Uterus (tissue), 4 donors: ENCODE measurements at places on chromosomes 11 and 22. TPM values are rescaled to one million over a fixed set of nuclear protein-coding genes. Genes with fewer than 3 reads are reported as not detected.

TEAD1 gene
- total RNA-seq: 41.8 TPM

BTBD18 gene
- not detected for total RNA-seq

SCARF2 gene
- total RNA-seq: 31.3 TPM

ZNF280A gene
- not detected for total RNA-seq

NFRKB gene
- 59.6 TPM for total RNA-seq

OR56A4 gene
- total RNA-seq: not detected

MISFA gene
- 5.6 TPM for total RNA-seq

MTA2 gene
- 52.1 TPM for total RNA-seq

UPK3A gene
- not detected for total RNA-seq

PYGM gene
- total RNA-seq: 2.9 TPM

CD44 gene
- total RNA-seq: 636 TPM

- no peaks in the 10 kb centered on the region for H3K36me3 ChIP-seq
- H3K4me3 ChIP-seq: no peak overlapping the region
- H3K27ac ChIP-seq: no peak overlapping the region
- DNase-seq: no peak
Observed at GRCh38 chr11:130882138-130882551, 34.1 kb downstream of the SNX19 start.

DNA sequence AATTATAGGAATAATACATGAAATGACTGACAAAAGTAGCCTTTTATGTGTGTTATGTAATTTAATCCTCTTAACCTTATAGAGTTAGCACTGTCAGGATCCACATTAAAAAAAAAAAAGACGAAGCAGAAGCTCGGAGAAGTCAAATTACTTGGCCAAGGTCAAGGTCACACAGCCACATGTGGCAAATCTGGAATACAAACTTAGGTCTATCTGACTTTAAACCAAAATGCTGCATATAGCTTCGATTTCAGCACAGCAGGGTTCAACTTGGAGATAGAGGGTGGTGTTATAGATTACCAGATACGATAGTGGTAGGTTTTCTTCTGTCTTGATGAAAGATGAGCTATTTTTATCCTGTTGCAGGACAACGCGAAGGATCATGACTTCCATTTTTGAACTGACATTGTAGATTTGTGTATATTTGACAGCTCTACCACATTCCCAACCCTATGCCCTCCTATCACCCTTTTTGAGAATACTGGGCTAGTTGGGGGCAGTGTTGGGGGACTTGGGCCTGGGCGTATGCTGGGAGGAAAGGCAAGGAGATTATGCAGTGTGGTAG, 11.6 kb upstream of the EHF start:
- no peaks in the 10 kb centered on the region for H3K36me3 ChIP-seq
- no peaks in the 10 kb centered on the region for H3K27me3 ChIP-seq
- no peak for DNase-seq
- H3K27ac ChIP-seq: no peak overlapping the region
- H3K4me1 ChIP-seq: no peaks in the 10 kb centered on the region

GRCh38 chr11:80144897-80145594, 704.2 kb upstream of the TENM4 start:
- no peak overlapping the region for H3K27ac ChIP-seq
- no peak overlapping the region for H3K4me3 ChIP-seq
- no peaks in the 10 kb centered on the region for H3K27me3 ChIP-seq
- no peaks in the 10 kb centered on the region for H3K4me1 ChIP-seq
- H3K36me3 ChIP-seq: no peaks in the 10 kb centered on the region

DNA sequence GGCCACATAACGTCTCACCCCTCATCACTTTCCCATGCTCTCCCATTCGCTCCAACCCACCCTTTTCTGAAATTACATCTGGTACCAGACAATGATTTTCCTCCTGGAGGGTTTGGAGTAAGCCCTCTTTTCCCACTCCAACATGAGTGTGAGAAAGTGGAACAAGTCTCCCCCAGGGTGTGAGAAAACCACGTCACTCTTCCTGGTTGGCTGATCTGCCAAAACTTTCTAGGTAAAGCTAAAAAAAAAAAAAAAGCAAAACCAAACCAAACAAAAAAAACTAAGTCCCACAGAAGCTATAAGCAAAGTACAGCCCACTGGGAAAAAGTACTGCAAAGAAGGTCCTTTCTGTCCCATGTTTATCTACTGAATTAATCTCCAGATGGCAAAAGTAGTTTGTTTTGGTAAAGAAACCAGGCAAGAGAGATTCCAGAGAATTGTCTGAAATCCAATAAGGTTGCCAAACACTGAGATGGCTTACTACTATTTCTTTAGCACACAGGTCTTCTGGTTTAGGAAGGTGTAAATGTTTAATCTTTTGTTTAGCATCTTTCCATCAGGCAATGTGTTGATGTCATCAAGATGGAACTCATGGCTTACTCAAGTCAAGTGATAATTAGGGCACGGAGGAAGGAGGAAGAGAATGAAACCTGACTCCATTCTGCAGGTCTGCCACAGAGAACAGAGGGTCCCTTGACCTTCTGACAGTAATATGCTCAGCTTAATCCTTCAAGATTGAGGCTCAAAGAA, 395.6 kb downstream of the LARGE1 start:
- H3K4me3 ChIP-seq: no peak overlapping the region
- H3K4me1 ChIP-seq: no peaks in the 10 kb centered on the region
- no peak for DNase-seq
- H3K27me3 ChIP-seq: no peaks in the 10 kb centered on the region
- H3K27ac ChIP-seq: no peak overlapping the region

GRCh38 chr11:64620381-64620971, 29.5 kb downstream of the SLC22A12 start:
- no peaks in the 10 kb centered on the region for H3K36me3 ChIP-seq
- no peaks in the 10 kb centered on the region for H3K27me3 ChIP-seq
- H3K4me1 ChIP-seq: no peaks in the 10 kb centered on the region
- DNase-seq: peak; percentile 62
- peak overlapping the region; percentile 92 for H3K27ac ChIP-seq
- no peak overlapping the region for H3K4me3 ChIP-seq

- no peak for DNase-seq
- H3K27ac ChIP-seq: no peak overlapping the region
- H3K27me3 ChIP-seq: no peaks in the 10 kb centered on the region
- no peaks in the 10 kb centered on the region for H3K4me1 ChIP-seq
- H3K36me3 ChIP-seq: no peaks in the 10 kb centered on the region
Observed at GRCh38 chr11:100851147-100851546, 164.1 kb downstream of the ARHGAP42 start.

- no peak for DNase-seq
- H3K27me3 ChIP-seq: no peaks in the 10 kb centered on the region
- H3K4me3 ChIP-seq: no peak overlapping the region
- H3K36me3 ChIP-seq: no peaks in the 10 kb centered on the region
- H3K27ac ChIP-seq: no peak overlapping the region
Observed at GRCh38 chr11:102438311-102439062, 14.1 kb downstream of the TMEM123 start.

- no peak overlapping the region for H3K4me3 ChIP-seq
- H3K36me3 ChIP-seq: no peaks in the 10 kb centered on the region
- H3K27me3 ChIP-seq: no peaks in the 10 kb centered on the region
- H3K27ac ChIP-seq: no peak overlapping the region
Observed at GRCh38 chr11:17238377-17238776, 30.6 kb upstream of the PIK3C2A start.

DNA sequence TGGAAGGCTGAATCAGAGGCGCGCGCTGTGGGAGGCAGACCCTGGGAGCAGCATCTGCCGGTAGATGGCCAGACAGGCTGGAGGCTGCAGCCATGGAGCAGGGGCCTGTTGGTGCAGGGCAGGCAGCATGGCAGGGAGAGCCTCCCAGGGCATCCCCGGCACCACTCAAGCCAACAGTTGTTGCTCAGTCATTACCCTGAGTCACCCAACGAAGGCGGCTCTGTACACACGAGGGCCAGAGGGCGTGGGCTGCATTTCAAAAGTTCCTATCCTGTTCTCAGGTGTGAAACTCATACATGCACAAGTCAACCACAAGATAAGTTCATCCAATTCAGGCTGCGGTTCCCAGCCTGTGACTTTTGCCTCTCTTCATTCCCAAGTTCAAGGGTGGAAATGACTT, 2.6 kb downstream of the ANO1 start:
- H3K4me3 ChIP-seq: no peak overlapping the region
- no peak for DNase-seq
- H3K36me3 ChIP-seq: no peaks in the 10 kb centered on the region
- H3K4me1 ChIP-seq: no peaks in the 10 kb centered on the region

GRCh38 chr22:50186761-50187523, 1.2 kb downstream of the TRABD start:
- H3K4me1 ChIP-seq: no peaks in the 10 kb centered on the region
- peak overlapping the region; percentile 54 for H3K4me3 ChIP-seq
- H3K27me3 ChIP-seq: no peaks in the 10 kb centered on the region
- no peaks in the 10 kb centered on the region for H3K36me3 ChIP-seq

DNA sequence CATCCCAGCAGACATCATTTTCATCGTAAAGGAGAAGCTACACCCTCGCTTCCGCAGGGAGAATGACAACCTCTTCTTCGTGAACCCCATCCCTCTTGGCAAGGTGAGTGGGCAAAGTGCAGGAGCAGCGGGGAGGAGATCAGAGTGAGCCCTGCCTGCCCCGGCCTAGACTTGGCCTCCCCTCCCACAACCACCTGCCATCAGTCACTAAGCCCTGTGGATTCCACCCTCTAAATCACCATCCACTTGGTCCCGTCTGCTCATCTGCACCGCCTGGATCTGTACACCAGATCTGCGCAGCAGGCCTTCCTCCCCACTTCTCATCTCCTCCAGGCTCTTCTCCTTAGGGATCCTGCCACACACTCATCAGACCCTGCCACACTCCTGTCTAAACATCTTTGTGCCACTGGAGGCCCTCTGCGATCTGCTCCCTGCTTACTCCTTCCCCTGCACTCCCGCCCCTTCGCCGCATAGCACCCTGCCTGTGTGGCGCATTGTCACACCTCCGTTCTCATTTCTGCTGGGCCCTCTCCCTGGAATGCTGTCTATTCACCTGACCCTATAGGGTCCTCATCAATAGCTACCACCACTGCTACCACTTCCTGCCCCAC, 14.2 kb downstream of the UCP2 start:
- peaks cover 4% of the 10 kb centered on the region for H3K4me1 ChIP-seq
- no peaks in the 10 kb centered on the region for H3K27me3 ChIP-seq
- no peaks in the 10 kb centered on the region for H3K36me3 ChIP-seq
- H3K27ac ChIP-seq: no peak overlapping the region

- H3K4me1 ChIP-seq: no peaks in the 10 kb centered on the region
- no peaks in the 10 kb centered on the region for H3K36me3 ChIP-seq
- H3K27me3 ChIP-seq: no peaks in the 10 kb centered on the region
- no peak for DNase-seq
Observed at GRCh38 chr11:44713022-44713421, 13.7 kb upstream of the TSPAN18 start.

DNA sequence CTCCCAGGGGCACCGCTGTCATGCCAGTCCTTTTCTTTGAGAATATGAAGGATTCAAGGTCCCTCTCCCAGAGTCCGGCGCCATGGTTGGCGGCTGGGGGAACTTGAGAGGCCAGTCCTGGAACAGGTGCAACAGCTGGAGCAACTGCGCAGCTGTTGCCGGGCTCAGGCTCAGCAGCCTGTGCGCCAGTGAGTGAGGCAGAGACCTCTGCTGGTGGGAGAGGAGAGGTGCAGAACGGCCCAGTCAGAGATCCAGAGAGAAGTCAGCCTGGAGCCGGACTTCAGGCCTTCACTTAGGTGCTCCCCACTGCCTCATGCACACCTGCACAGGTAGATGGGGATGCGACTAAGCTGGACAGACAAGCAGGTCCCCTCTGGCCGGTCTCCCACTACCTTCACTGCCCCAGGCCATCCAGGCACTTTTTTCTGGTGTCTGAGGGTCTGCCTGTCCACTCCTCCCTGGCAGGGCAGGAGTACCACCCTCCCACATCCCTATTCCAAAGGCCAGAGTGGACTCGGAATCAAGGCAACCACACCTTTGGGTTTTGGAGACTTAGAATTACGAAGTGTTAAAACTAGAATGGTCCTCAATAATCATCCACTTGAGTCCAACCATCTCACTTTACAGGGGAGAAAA, 4.6 kb downstream of the CHRDL2 start:
- H3K36me3 ChIP-seq: no peaks in the 10 kb centered on the region
- DNase-seq: peak; percentile 82
- no peaks in the 10 kb centered on the region for H3K27me3 ChIP-seq
- no peaks in the 10 kb centered on the region for H3K4me1 ChIP-seq
- no peak overlapping the region for H3K4me3 ChIP-seq
